ENCODE measurements at places on chromosomes 16 and 17.

- H3K4me1 ChIP-seq, result peaks cover 23% of the 10 kb centered on the region
- peaks cover 19% of the 10 kb centered on the region for H3K27me3 ChIP-seq
- peak within 1 kb of the TSS; percentile 77 for H3K4me3 ChIP-seq
- no peaks in the 10 kb centered on the region for H3K36me3 ChIP-seq
- peak within 1 kb of the TSS; percentile 57 for H3K27ac ChIP-seq
Measured at GRCh38 chr17:4739122-4740024, at the start of the genes CXCL16 and ZMYND15. Gene CXCL16 (minus strand): TSS chr17:4739928. CDS start chr17:4739339, 589 bp downstream. Gene ZMYND15 (plus strand): TSS chr17:4739833. CDS start chr17:4740549, 716 bp downstream.

DNA sequence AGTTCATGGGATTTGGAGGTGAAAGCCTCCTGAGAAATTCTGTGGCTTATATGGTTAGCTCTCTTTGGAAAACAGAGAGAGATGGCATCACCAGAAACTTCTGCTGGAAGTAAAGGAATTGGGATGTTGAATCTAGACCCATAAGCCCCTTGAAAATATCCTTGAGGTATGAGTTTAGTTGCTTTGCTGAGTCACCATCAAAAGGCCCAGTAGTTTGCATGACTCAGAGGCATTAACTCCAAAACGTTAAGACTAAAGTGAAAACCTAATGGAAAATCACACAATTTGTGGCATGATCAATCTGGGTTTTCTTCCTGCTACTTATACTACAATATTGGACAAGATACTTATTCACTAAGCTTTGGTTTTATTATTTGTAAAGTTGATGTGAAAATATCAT, 349.2 kb upstream of the SALL1 start:
- no peaks in the 10 kb centered on the region for H3K27me3 ChIP-seq
- H3K4me1 ChIP-seq, result no peaks in the 10 kb centered on the region

GRCh38 chr16:57994361-57994760, 6.1 kb downstream of the ZNF319 start:
- H3K27me3 ChIP-seq, result no peaks in the 10 kb centered on the region
- DNase-seq, result no peak
- H3K36me3 ChIP-seq, result peaks cover 35% of the 10 kb centered on the region
- H3K4me3 ChIP-seq, result peak overlapping the region; percentile 1
- peaks cover 45% of the 10 kb centered on the region for H3K4me1 ChIP-seq

DNA sequence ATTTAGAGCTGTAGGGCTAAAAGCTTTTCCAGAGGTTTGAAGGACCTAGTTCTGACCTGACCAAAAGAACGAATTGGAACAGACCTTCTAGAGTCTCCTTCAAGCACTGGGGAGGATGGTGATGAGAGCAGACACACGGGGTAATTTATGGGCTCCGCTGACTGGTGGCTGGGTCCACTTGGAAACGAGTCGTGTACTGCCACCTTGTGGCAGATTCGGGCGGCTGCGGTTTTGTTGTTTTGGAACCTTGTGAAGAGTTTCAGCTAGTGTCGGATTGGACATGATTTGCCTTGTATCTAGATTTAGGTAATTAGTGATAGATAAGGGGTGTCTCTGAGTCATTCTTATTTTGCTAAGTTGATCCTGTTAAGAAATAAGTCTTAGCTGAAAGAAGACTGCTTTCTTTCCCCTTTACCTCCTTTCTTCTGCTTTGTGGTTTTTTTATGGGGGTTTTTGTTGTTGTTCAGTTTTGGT, 98.9 kb downstream of the AATF start:
- no peaks in the 10 kb centered on the region for H3K27me3 ChIP-seq
- peaks cover 7% of the 10 kb centered on the region for H3K36me3 ChIP-seq
- H3K4me3 ChIP-seq, result no peak overlapping the region
- peaks cover 12% of the 10 kb centered on the region for H3K4me1 ChIP-seq
- peak; percentile 88 for DNase-seq

DNA sequence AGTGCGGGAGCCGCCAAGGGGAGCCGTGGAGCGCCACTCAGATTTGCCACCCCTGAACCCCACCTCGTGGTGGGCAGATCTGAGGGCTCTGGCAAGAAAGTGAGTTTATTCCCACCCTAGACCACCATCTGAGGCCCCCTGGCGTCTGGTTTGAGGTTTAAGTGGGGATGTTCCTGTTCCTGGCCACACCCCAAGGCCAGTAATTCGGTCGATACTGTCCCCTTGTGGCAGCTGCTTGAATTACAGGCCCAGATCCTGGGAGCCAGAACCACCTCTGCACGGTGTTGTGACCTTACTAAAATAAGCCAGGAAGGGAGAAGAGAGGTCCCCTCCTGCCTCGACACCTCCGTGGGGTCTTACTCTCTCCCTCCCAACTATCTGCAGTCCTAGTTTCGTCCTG, 3.3 kb upstream of the LAT start:
- peak; percentile 59 for DNase-seq
- H3K4me1 ChIP-seq, result peaks cover 40% of the 10 kb centered on the region
- H3K27ac ChIP-seq, result no peak overlapping the region
- peaks cover 66% of the 10 kb centered on the region for H3K36me3 ChIP-seq
- H3K4me3 ChIP-seq, result no peak overlapping the region
- H3K27me3 ChIP-seq, result no peaks in the 10 kb centered on the region

- DNase-seq, result no peak
- no peaks in the 10 kb centered on the region for H3K4me1 ChIP-seq
- H3K36me3 ChIP-seq, result peaks cover 14% of the 10 kb centered on the region
- H3K4me3 ChIP-seq, result no peak overlapping the region
- H3K27ac ChIP-seq, result no peak overlapping the region
- no peaks in the 10 kb centered on the region for H3K27me3 ChIP-seq
Measured at GRCh38 chr16:80680839-80681238, 123.6 kb downstream of the CDYL2 start.

- peaks cover 9% of the 10 kb centered on the region for H3K27me3 ChIP-seq
- peak; percentile 85 for DNase-seq
- no peaks in the 10 kb centered on the region for H3K36me3 ChIP-seq
- H3K4me1 ChIP-seq, result peaks cover 5% of the 10 kb centered on the region
Measured at GRCh38 chr17:50297407-50297865, 23.2 kb downstream of the TMEM92 start.

- H3K36me3 ChIP-seq, result peaks cover 6% of the 10 kb centered on the region
- peak; percentile 80 for DNase-seq
- peak overlapping the region; percentile 50 for H3K4me3 ChIP-seq
Measured at GRCh38 chr17:39209317-39210092, 9.4 kb downstream of the RPL19 start.

DNA sequence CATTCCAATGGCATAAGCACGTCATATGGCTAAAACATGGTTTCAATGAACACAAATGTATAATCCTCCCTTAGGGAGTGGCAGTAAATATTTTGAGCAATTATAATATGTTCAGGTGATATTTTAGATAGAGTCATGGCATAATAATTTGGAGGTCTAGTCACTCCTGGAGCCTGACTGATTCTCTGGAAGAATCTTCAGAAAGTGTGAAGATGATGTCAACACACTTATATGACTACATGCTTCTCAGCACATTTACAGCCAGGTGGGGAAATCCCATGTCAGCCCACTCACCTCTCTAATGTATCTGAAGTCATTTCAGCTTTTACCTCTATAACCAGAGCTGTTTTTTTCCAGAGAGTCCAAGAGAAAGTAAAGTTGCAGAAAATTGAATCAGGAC, 474.8 kb downstream of the SHISA9 start:
- no peaks in the 10 kb centered on the region for H3K4me1 ChIP-seq
- H3K27me3 ChIP-seq, result no peaks in the 10 kb centered on the region
- no peak overlapping the region for H3K4me3 ChIP-seq

DNA sequence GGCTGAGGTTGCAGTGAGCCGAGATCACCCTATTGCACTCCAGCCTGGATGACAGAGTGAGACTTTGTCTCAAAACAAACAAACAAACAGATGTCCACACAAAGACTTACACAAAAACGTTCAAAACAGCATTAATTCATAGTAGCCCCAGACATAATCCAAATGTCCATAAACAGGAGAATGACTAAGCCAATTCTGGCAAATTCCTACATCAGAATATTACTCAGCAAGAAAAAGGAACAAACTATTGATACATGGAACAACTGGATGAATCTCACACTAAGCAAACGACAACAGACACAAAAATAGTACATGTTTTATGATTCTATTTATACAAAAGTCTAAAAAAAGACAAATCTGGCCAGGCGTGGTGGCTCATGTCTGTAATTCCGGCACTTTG, 10.8 kb upstream of the KPNB1 start:
- peaks cover 8% of the 10 kb centered on the region for H3K36me3 ChIP-seq
- DNase-seq, result no peak
- H3K27ac ChIP-seq, result no peak overlapping the region
- no peak overlapping the region for H3K4me3 ChIP-seq

- H3K27me3 ChIP-seq, result peaks cover 42% of the 10 kb centered on the region
- no peaks in the 10 kb centered on the region for H3K36me3 ChIP-seq
- H3K4me3 ChIP-seq, result no peak overlapping the region
- no peaks in the 10 kb centered on the region for H3K4me1 ChIP-seq
- no peak overlapping the region for H3K27ac ChIP-seq
Measured at GRCh38 chr17:57228911-57229310, 27.4 kb upstream of the MSI2 start.

DNA sequence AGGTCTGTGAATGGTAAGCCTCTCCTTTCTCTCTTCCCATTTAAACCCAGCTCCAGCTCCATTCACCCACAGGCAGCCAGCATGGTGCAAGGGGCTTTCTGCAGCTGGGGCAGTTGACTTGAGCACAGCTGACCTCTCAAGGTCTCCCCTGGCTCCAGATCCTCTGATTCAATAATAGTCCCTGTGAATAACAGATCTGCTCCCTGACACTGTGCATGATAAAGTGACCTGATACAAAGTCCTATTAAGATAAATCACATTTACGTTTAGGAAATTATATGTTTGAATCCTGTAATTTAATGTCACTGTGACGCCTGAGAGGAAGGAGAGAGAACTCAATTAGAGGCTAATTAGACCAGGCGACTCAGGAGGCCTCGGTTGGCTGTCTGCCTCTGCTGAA, 540.4 kb upstream of the CDH11 start:
- H3K4me1 ChIP-seq, result no peaks in the 10 kb centered on the region
- H3K36me3 ChIP-seq, result no peaks in the 10 kb centered on the region
- DNase-seq, result no peak
- H3K27ac ChIP-seq, result no peak overlapping the region
- no peak overlapping the region for H3K4me3 ChIP-seq

DNA sequence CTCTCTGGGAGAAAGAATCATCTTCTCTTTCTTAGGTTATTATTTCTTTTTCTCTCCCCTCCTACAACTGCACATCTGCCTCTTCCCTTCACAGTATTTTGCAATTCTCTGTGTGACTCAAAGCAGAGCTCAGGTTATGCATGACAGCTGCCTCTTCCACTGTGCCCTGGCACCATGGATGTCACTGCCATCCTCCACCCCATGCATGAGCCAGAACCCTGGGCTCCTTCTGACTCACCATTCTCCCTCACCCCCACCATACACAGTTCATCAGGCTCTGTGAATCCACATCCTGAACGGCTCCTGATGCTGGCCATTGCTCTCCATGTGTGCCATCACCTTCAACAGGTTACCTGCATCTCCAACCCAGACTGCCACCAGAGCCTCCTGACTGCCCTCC, 23.9 kb downstream of the CA10 start:
- H3K4me3 ChIP-seq, result no peak overlapping the region
- no peak overlapping the region for H3K27ac ChIP-seq
- DNase-seq, result no peak
- H3K27me3 ChIP-seq, result no peaks in the 10 kb centered on the region
- no peaks in the 10 kb centered on the region for H3K4me1 ChIP-seq
- no peaks in the 10 kb centered on the region for H3K36me3 ChIP-seq

GRCh38 chr16:11156401-11156800, 99.6 kb downstream of the SOCS1 start:
- no peak for DNase-seq
- H3K4me1 ChIP-seq, result peaks cover 86% of the 10 kb centered on the region
- H3K36me3 ChIP-seq, result peaks cover 53% of the 10 kb centered on the region
- no peaks in the 10 kb centered on the region for H3K27me3 ChIP-seq

- no peak overlapping the region for H3K4me3 ChIP-seq
- H3K27ac ChIP-seq, result no peak overlapping the region
- DNase-seq, result peak; percentile 79
- H3K27me3 ChIP-seq, result no peaks in the 10 kb centered on the region
- H3K4me1 ChIP-seq, result peaks cover 10% of the 10 kb centered on the region
Measured at GRCh38 chr16:28218109-28218508, 6.3 kb upstream of the XPO6 start.

DNA sequence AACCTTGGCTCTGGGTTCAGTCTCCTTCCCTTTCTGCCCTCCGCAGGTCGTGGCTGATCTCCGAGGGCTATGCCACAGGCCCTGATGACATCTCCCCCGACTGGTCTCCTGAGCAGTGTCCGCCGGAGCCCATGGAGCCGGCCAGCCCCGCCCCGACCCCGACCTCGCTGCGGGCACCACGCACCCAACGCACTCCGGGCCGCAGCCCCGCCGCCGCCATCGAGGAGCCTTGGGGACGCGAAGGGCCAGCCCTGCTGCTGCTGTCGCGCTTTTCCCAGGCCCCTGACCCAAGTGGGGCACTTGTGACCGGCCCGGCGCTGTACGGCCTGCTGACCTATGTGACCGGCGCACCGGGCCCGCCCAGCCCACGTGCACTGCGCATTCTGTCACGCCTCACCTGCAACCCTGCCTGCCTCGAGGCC, 5.1 kb downstream of the ARMC5 start:
- H3K4me3 ChIP-seq, result no peak overlapping the region
- H3K27ac ChIP-seq, result no peak overlapping the region
- peaks cover 34% of the 10 kb centered on the region for H3K4me1 ChIP-seq
- H3K36me3 ChIP-seq, result peaks cover 40% of the 10 kb centered on the region
- no peaks in the 10 kb centered on the region for H3K27me3 ChIP-seq
- no peak for DNase-seq

DNA sequence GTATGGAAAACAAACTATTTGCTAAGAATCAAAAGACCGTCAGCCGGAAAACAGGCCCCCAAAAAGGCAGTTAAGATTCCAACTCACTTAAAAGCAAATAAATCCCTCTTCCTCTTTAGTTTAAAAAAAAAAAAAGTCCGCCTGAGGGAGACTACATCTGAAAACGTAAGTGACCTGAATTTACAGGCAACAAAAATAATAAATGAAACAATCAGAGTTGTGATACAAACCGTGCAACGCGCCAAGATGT, 1.1 kb downstream of the KANSL1 start:
- peaks cover 27% of the 10 kb centered on the region for H3K36me3 ChIP-seq
- no peaks in the 10 kb centered on the region for H3K27me3 ChIP-seq
- peaks cover 68% of the 10 kb centered on the region for H3K4me1 ChIP-seq
- no peak for DNase-seq
- H3K27ac ChIP-seq, result peak overlapping the region; percentile 98
- peak overlapping the region; percentile 92 for H3K4me3 ChIP-seq

- peaks cover 8% of the 10 kb centered on the region for H3K4me1 ChIP-seq
- no peaks in the 10 kb centered on the region for H3K27me3 ChIP-seq
- H3K27ac ChIP-seq, result no peak overlapping the region
- no peak overlapping the region for H3K4me3 ChIP-seq
Measured at GRCh38 chr16:46857368-46857945, 26.5 kb upstream of the C16orf87 start.

GRCh38 chr17:78176548-78177025, 8.2 kb downstream of the SYNGR2 start:
- H3K36me3 ChIP-seq, result peaks cover 58% of the 10 kb centered on the region
- H3K27me3 ChIP-seq, result no peaks in the 10 kb centered on the region
- peak; percentile 82 for DNase-seq
- H3K4me3 ChIP-seq, result no peak overlapping the region

GRCh38 chr17:33987162-33987561, 267.9 kb upstream of the CCL2 start:
- DNase-seq, result no peak
- H3K4me1 ChIP-seq, result no peaks in the 10 kb centered on the region
- H3K27me3 ChIP-seq, result peaks cover 18% of the 10 kb centered on the region
- H3K27ac ChIP-seq, result no peak overlapping the region
- H3K4me3 ChIP-seq, result no peak overlapping the region

GRCh38 chr16:66389256-66390176, 23.0 kb downstream of the CDH5 start:
- no peaks in the 10 kb centered on the region for H3K36me3 ChIP-seq
- H3K4me3 ChIP-seq, result no peak overlapping the region
- H3K27me3 ChIP-seq, result peaks cover 10% of the 10 kb centered on the region
- no peak overlapping the region for H3K27ac ChIP-seq

Measured in activated CD8-positive, alpha-beta T cell treated with anti-CD3 and anti-CD28 coated beads, Interleukin-2, amount 10 ng/mL, durations not matched to agents 7 days and 5 days (primary cell).